ENCODE measurements at places on chromosomes 5 and 9.

DNA sequence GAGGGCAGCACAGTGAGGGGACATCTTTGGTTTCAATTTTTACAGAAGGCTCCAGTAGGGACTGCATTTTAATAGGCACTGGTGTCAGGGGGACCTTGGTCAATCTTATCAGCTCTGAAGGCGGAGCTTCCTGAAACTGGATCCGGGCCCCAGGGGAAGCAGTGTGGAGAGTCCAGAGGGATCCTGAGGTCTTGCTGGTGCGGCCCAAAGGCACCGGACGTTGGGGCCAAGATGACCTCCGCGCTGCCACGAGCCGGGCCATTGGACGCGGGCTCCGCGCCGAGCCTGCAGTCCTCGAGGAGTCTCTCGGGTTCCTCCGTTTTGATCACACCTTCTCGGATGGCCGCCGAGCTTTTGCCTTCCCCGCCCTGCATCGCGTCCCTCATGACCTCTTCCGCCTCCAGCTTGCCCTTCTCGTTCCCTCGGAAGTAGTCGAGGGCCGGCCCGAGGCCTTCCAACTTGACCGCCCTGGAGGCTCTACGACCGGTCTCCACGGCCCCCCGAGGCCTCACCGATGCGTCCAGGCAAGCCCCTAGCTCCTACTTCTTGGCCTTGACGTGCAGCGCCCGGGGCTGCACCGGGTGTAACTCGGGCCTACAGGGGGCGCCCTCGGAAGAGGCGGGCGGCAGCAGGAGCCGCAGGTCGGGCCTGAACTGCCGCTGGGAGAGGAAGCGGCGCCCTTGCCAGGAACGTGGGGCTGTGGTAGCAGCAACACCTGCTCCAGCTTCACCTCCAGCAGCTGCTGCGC is 18.8 kb downstream of the C5orf52 start:
- no peak for DNase-seq

DNA sequence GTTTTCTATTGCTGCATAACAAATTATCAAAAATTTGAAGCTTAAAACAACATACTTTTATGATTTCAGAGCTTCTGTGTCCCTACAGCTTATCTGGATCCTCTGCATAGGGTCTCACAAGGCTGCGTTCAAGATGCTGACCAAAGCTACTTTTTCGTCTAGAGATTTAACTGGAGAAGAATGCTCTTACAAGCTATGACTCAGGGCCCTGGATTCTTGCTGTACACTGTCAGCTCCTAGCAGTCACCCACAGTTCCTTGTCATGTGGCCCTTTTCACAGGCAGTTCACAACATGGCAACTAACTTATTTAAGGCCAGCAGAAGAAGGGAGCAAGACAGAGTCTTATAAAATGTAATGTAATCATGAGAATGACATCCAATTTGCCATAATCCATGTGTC is 70.8 kb upstream of the FAM174A start:
- DNase-seq, result no peak

DNA sequence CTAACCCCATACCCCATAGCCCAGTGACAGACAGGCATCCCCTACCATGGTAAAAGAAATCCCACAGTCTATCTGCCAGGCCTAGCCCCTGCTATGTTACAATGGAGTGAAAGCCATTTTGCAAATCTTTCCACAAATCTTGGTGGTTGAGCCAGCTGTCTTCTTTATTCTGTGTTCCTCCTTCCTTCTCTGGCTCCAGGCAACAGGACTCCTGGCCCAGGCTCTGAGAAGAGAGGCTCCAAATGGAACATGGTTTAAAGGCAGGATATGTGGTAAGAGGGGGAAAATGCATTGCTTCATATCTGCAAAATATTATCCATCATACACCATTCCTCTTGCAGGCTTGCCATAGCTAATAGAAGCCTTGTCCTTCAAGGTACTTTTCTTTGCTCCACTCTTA is 25.2 kb downstream of the FGF1 start:
- no peak for DNase-seq

- no peak for DNase-seq
Measured at GRCh38 chr9:137027369-137028262, at the start of gene ABCA2. TSS of gene ABCA2 (minus strand) at chr9:137028237. CDS start at chr9:137028140, 97 bp downstream.

- DNase-seq, result no peak
Measured at GRCh38 chr5:73182307-73182706, 9.3 kb downstream of the TMEM174 start.

- DNase-seq, result no peak
Measured at GRCh38 chr5:82659115-82659514, 381.0 kb upstream of the RPS23 start.

GRCh38 chr9:121189660-121190059 is 12.0 kb downstream of the RAB14 start:
- DNase-seq, result no peak

- no peak for DNase-seq
Measured at GRCh38 chr5:31021181-31021624, 172.3 kb upstream of the CDH6 start.

- DNase-seq, result peak; percentile 77
Measured at GRCh38 chr5:1239505-1240251, 14.5 kb downstream of the SLC6A18 start.

All from NCI-H526 (cell line).